ENCODE measurements at places on chromosomes 12 and 14.

DNA sequence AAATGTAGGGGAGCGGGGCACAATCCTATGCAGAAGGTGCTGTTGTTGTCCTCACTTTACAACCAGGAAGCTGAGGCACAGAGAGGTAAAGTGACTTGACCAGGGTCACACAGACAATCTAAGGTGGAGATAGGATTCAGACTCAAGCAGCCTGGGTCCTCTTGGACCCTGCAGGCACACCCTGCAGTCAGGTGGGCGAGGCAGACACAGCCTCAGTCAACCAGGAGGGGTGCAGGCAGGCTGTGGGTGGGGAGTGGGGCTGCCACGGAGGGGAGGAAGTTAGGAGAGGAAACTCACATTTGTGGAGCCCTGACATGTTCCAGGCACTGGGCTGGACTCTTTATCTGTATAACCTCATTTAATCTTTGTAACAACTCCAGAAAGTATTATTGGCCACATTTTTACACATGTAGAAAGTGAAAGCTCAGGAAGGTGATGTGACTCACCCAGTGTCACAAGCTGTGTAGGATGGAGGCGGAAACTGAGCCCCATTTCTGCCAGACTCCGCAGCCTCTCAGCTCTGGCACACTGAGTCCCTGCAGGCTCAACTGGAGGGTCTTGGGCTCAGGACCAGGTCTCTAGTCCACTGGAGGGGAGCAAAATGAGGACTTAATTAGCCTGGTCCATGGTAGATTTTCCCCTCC lies 24.9 kb upstream of the CHGA start:
- no peak for DNase-seq

GRCh38 chr12:113161415-113162016 lies 12.0 kb downstream of the CFAP73 start:
- peak; percentile 17 for DNase-seq

DNA sequence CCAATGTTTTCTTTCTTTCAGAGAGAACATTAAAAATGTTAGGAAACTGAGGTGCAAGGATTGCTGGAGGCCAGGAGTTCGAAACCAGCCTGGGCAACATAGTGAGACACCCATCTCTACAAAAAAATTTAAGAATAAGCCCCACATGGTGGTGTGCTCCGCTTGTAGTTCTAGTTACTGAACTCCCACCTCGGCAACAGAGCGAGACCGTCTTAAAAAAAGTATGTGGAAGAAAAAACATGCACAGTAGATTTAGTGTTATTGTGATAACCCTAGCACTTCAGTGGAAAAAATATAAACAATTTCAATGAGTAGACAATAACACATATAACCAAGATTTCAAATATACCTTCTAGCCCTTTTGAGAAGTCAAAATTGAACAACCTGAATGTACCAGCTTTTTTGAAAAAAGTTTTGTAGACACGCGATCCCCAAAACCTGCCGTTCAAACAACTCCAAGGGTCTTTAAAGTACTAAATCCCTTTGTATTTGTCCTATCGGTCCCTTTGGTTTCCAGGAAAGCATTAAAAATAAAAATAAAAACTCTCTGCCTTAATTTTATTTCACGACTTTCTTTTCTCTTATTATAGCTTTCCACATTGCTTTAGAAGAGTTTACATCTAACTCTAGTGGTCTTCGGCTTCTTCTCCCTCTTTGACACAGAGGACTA lies 1.0 kb upstream of the ANO6 start:
- peak; percentile 21 for DNase-seq

- DNase-seq: peak; percentile 74
Measured at GRCh38 chr14:64363265-64363846, 24.8 kb upstream of the MTHFD1 start.

- DNase-seq: no peak
Measured at GRCh38 chr12:54261815-54262402, 18.0 kb downstream of the CBX5 start.

GRCh38 chr12:130792821-130793553 lies 46.1 kb downstream of the STX2 start:
- no peak for DNase-seq

DNA sequence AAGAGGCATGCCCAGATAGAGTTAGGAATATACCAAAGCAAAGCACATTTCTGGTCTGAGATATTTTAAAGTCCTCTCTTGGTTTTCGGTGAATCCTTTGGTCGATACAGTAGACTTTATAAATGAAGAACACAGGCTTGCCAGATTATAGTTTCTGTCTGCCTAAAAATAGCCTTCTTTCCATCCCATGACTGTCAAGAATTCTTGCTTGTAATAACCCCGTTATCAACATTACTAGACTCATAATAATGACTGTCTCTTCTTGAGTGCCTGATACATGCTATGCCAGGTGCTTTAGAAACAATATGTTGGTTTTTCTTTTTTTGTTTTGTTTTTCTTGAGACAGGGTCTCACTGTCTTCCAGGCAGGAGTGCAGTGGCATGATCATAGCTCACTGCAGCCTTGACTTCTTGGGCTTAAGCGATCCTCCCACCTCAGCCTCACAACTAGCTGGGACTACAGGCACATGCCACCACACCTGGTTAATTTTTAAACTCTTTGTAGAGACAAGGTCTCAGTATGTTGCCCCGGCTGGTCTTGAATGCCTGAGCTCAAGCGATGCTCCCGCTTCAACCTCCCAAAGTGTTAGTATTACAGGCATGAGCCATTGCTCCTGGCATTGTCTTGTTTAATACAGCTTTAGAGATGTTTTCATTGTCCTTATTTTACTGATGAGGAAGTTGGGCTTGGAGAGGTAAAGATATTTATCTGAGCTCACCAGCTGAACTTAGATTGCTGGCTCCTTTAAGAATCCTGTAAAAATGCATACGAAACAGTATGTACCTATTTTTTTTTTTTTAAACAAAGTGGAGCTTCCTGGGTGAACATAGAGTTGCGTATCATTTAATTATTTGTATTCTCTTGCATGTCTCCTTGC lies 30.4 kb downstream of the CHST11 start:
- no peak for DNase-seq

GRCh38 chr14:95043732-95044462 lies 113.4 kb downstream of the DICER1 start:
- no peak for DNase-seq

DNA sequence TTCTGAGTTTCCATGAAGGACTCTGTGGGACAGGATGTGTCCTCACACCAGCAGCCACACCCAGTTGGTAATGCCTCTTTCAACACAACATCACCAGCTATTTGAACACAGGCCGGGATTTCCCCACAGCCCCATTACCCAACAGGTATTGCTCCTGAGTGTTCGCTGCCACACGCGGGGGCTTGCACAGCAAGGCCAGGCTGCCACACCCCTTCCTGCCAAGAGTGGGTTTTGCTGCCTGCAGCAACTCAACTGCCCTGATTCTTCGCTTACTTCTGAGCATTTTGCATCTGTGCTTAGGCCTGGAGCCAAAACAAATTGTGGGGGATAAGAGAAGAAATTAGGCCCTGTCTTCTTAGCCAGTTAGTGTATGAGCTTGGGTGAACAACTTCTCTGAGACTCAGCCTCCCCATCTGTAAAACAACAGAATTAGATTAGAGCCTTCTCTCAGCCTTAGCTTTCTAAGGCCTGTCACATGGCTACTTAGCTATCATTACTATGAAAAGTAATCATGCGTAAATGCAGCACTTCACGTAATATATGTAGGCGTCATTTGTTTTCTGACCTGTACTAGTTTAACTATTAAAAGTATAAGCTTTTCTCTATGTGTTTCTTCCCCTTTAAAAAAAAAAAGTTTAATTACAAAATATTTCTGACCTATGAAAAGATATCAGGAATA lies 20.0 kb downstream of the CKAP4 start:
- no peak for DNase-seq

GRCh38 chr12:32595251-32595650 lies 83.8 kb upstream of the DNM1L start:
- peak; percentile 73 for DNase-seq

GRCh38 chr12:110039085-110039807 lies 9.1 kb downstream of the C12orf76 start:
- peak; percentile 96 for DNase-seq

- peak; percentile 95 for DNase-seq
Measured at GRCh38 chr12:106084014-106084671, 54.6 kb downstream of the NUAK1 start.

- peak; percentile 88 for DNase-seq
Measured at GRCh38 chr14:81401420-81402122, 1.4 kb upstream of the STON2 start.

- no peak for DNase-seq
Measured at GRCh38 chr12:50005175-50005574, 20.1 kb downstream of the RACGAP1 start.

GRCh38 chr12:95143621-95144205 lies 70.3 kb upstream of the NR2C1 start:
- DNase-seq: no peak

GRCh38 chr14:69675877-69676416 lies 64.6 kb downstream of the SUSD6 start:
- DNase-seq: no peak

DNA sequence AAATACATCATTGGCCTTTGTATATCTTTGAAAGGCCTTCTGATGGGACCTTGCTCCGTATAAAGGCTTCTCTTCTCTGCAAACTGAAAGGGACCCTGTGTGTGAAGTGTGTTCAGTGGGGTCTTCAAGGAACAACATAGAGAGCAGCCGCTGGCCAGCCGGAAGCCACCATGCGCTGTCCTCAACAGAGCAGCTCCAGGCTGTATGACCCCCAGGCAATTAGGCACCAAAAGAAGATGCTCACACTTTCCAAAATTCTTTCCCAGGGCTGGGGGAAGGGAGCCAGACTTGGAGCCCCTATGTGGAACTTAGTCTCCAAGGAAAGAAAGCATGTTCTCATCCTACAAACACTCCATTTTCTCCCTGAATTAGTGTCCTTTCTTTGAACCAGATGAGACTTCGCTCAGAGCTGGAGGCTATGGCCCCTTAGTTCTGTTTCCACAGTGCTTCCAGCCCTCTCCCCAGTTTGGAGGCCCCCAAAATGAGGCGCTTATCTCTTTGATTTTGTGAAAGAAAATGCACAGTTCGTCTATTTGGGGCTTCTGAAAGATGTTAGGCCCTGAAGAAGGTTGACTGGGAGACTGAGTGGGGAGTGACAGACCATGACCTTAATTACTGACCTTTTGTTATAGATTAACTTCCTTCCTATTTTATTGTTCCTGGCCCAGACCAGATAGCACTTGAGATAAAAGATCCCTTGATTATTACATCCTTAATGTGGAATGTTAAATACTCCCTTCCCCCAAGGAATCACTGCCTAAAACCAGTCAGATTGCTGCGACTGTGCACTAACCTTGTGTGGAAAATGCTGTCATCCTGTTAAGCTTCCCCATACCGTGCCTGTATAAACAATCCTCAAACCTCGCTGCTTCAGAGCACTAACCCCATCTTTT lies 128.3 kb upstream of the FGD4 start:
- peak; percentile 73 for DNase-seq

DNA sequence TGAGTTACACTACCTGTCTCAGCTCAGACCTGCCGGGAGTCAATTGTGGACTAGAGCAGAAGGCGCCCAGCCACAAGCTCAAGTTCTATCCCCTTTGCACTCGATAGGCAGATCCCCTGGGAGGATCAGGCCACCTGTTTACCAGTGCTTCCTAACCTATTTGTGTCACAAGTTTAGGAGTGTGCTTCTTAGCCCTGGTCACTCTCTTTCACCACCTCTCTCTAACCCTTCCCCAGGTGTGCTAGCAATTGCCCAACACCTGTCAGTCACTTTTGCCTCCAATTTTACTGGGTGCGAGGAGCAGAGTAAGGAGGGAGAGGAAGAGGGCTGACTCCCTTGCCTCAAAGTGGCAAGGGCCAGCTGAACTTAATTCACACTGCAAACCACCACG lies 745 bp upstream of the NAA30 start:
- DNase-seq: no peak

DNA sequence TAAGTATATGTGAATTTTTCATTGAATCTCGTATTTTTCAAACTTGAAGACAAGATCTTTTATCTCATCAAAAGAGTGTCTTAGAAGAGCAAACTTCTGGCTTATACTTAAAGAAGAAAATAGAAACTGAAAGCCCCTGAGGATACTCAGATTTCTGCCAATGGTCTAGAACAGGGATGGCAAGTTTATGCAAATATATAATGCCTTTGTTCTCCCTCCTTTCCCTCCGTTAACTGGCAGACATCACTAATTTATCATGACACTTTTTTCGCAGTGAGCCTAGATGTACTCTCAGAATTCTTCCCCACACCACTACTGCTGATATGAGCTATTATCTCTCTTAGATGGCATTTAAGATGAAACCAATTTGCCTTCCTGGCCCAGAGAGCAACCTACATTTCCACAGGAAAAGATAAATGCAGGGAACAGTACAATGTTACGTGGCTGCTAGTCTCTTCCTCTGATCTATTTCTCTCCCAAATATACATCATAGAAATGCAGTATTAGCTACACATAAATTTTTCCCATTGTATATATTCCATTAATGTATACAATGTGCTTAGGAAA lies 40.0 kb upstream of the DAAM1 start:
- no peak for DNase-seq

GRCh38 chr12:120397824-120398540 lies 29.0 kb upstream of the MSI1 start:
- no peak for DNase-seq

- DNase-seq: no peak
Measured at GRCh38 chr14:64804754-64805260, 74.9 kb downstream of the SPTB start.
